ENCODE measurements at places on chromosomes 2 and 18.

DNA sequence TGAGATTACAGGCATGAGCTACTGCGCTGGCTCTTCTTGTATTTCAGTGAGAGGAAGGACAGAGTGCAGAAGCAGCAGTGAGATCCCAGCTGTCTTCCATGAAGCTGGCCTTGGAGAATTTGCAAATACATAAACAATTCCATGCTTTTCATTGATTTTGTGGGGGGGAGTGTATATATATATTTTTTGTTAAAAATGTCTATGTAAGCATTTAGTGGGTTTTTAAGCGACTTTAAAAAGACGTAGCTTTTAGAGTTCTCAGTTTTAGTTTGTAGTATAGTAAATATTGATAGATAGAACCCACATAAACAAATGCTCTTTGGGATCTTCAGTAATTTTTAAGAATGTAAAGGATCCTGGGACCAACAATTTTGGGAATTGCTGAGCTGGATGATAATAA lies 6.3 kb downstream of the RBFA start:
- DNase-seq = no peak

- no peak for DNase-seq
Observed at GRCh38 chr2:127674241-127675209, 805 bp downstream of the LIMS2 start.

DNA sequence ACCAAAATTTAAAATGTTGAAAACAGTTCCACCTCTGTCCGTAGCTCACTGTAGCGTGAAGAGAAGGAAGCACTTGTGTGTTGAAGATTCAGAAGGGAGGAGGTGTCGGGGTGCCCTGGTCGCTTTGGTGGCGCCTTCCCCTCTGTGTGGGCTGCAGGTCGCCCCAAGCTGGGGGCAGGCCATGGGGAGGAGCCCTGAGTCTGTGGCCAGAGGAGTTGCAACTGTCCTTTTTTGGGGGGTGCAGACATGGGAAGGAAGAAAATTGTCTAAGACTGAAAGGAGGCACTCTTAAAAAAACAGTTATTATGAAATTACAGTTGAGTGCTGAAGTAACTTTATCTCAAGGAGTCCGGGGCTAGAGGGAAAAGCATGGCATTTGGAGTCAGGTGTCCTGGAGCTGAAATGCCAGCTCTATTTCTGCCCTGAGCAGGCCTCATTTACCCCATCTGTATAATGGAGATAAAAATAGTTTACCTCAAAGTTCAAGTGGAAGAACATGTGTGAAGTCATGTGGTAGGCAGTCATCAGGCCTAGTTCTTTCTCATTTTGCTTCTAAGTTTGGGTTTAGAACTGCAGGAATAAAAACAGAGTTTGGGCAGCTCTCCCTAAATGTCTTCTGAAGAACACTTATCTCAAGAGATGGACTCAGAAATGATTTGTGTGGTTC lies 82.1 kb downstream of the RNF144A start:
- no peak for DNase-seq

GRCh38 chr18:37243741-37244140 lies 321.9 kb downstream of the CELF4 start:
- DNase-seq = no peak

DNA sequence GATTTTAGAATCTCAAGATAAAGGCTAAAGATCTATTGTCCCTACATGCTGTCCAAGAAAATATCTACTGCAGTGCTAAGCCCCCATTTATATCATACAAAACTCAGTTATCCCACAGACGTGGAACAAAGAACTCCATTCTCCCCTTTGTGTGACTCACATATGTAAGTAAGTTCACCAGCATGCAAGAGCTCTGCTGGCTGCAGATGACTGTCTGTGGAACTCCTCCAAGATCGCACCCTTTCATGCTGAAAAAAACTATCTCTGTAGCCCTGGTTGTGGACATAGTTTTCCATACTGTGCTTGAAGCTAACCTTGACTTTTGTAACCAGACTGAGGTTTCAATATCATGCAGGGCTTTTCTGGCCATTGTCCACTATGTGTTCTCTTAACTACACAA lies 207.1 kb downstream of the ZNF521 start:
- DNase-seq = peak; percentile 79

DNA sequence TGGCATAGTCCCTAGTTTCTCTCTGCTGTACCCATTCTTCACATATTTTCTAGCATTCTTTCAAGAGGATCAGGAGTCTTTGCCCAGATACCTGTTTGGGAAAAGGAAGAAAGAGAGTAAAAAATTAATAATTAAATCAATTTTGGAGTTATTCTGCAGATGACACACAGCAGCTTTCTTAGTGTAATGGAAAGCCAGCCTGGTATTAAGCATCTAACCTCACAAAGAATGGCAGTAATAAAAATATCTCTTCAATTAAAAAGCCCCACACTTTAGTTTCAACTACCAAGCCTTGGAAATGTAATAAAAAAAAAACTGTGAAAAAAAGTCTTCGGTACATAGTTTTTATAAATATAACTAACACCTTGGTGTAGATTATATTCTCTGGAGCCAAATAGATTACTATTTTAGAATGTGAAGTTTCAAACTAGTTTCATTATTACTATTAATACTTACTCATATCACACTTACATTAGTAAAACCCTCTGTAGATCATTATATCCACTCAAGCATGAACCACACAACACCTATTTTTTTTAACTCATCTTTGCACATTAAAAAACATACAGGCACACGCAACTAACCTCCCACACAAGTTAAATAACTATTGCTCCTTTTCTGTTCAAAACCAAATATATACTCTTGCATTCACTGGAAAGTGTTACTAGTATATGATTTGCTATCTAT lies 90.9 kb downstream of the GPD2 start:
- DNase-seq = no peak

DNA sequence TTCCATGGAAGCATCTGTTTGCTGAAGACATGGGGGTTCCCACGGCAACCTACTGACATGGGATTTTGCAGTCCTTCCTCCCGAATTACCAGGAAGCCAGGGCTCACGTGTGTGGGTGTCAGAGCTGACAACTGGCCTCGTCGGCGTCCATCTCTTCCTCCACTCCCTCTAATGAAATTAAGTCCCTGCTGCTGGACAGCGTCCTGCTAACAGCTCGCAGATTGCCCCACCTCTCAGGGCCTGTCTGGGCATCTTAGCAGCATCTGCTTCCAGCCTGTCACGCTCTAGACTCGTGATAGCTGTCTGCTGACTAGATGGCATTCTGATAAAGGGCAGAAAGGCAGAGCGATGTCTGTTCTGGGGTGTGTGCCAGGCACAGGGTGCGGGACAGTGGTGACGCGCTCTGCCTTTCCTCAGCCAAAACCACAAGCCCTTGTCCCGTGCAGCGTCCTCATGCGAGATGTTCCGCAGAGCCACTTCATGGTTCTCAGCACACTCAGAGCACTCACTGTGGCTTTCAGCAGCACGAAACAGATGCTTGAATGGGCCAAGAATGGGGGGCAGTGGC lies 161.1 kb downstream of the ARL4C start:
- DNase-seq = peak; percentile 81

DNA sequence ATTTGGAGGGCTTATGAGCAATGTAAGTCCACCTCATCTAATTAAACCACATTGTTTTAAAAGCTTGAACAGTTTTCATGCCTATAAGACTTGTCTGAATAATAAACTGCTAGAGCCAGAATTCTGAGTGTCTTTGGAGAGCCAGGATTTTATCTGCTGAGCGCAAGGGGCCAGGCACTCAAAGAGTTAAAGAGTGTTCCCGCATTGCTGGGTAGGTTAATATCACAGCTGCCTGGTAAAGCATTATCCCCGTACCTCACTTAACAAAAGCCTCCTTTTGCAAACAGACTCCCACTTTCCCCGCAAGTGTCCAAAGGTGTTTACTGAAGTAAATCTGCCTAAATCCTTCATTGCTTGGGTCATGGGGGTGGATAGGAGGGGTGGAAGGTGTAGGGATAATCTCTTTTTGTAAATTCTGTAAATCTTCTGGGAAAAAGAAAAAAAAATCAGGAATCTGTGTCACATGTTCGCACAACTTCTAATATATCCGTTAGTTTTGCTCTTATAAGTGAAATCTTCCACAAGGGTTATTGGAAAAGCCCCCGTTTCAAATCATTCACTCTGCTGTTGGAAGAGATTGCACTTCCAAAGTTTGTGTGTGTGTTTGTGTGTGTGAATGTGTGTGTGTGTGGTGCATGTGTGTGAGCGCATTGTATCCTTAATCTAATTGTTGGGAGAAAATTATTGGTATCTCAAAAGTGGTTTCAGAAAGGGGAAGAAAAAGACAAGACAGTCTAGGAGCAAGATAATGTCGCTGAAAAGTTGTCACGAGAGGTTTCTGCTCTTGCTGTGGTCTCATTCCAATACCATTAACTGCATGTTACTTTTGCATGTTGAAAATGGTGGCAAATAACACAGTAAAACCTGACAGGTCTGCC lies 10.7 kb downstream of the ZEB2 start:
- DNase-seq = no peak

GRCh38 chr2:83342860-83343329 lies 1116.2 kb downstream of the SUCLG1 start:
- DNase-seq = no peak

- peak; percentile 8 for DNase-seq
Observed at GRCh38 chr18:12911025-12911928, 27.2 kb upstream of the PTPN2 start.

Data from fibroblast of mammary gland (primary cell).